Central memory CD8-positive, alpha-beta T cell (primary cell): ENCODE measurements at places on chromosomes 5 and 9.

GRCh38 chr9:122087406-122088200, 5.5 kb downstream of the TTLL11 start:
- DNase-seq: no peak

DNA sequence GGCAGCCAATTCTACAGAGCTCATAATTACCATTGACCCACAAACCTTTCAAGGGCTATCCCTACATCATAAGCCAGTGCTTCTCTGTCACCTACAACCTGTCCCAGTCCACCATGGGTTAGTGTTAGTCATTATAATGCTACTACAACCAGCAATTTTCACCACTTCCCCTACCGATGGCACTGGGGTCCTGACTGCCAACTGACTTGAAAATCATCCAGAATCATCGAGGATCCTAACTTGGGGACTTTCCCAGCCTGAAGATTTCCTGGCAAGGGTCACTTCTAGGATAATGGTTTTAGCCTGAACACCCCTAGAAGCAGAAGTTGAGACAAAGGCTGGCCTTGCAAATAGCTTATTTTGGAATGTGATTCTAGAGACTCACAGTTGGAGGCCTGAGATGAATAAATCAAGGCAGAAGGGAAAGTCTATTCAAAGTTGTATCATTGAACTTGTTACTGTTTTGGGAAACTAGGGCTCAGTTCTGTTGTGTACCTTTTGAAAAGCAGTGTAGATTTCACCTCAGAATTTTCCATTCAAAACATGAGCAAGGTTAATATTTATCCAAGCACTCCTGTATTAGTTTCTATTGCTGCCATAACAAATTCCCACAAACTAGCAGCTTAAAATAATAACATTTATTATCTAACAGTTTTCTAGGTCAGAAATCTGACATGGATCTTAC, 633.0 kb downstream of the LRRC70 start:
- no peak for DNase-seq

GRCh38 chr5:158895588-158895987, 204.1 kb downstream of the EBF1 start:
- DNase-seq: no peak

GRCh38 chr5:38845526-38846378, at the start of gene OSMR:
Gene OSMR (plus strand): TSS chr5:38846012. CDS start chr5:38869045, 23,033 bp downstream.
- no peak for DNase-seq

DNA sequence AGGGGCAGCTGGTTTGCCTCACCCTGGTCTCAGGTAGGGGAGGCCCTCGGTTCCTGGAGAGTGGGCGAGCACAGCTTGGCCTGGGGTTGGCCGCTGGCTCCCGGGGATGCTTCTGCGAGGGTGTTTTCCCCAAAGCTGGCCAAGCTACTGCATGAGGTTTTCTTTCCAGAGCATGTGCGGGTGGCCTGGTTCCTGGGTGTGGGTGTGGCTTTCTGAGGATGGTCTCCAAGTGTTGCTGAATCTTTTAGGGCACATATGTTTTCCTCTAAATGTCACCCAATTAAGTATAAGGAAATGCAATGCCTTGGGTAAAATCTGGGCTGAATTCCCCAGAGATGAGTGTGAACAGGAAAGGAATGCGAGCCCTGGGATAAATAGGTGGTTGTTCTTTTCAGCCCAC, 115.8 kb upstream of the ICE1 start:
- DNase-seq: no peak

DNA sequence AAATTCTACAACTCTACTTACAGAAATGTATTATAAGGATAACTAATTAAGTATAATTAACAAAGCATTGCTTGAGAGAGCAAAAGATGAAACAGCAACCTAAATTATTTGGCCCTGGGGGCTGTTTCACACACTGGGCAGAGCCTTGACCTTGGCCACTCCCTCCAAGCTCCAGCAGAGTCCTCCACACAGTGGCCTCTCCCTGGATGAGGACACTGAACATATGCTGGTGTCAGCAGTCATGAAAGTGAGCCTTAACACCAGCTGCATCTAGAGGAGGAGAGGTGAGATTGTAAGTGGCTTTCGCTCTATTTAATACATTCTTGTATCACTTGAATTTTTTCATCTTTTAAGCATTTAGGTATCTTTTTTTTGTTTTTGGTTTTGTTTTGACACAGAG, 23.3 kb upstream of the ZDHHC12 start:
- DNase-seq: no peak

- DNase-seq: no peak
These were observed 41.7 kb upstream of the TMEM250 start for GRCh38 chr9:136160381-136160841.

GRCh38 chr5:44881266-44881665, 72.5 kb downstream of the MRPS30 start:
- no peak for DNase-seq

- DNase-seq: no peak
These were observed 339.9 kb downstream of the PRELID2 start for GRCh38 chr5:145495196-145495595.

- no peak for DNase-seq
These were observed 39.5 kb upstream of the GOLGA1 start for GRCh38 chr9:124980431-124980830.

DNA sequence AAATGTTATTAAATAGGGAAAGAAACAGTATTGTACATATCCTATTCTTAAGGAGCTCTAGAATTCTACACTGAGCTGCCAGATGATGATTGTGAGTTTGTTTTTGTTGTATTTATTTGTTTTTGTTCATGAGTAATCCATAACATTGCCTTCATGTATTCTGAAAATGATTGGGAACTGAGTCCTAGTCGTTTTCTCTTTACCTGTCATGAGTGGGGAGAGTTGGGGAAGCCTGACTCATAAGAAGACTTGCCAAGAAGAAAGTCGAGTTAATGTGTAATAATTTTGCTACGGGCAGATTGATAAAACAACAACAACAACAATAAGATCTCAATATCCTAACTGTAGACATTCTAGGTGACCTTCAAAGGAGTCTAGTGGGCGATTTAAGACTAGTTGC, 103.8 kb downstream of the ANKRD55 start:
- DNase-seq: no peak

DNA sequence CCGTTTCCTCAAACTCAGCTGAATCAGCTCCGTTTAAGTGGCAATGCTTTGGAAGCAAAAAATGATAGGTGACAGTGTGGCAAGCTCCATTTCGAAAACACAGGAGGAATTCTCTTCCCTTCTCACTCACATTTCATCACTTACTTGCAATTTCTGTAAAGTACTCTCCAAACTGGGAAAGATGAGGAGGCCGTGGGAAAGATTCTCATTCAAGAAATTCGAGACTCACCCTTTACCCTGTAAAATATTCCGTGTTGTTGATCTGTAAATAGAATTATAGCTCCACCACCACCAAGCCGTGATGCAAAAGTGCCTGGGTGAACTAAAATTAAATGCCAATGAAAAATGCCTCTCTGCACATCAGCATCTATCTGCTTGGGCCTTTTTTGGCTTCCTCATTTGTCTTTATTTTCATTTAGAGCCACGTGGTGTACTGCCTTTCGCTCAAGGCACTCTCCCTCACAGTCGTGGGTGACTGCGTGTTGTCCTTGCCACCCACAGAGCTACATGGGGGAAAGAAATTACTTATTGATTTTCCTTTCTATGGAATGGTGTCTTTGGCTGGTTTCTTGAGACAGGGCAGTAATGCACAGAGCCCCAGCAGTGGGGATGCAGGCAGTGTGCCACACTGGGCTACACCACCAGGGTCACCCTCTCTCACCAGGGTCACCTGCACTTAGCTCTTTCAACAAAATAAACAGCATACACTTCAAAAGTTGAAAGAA, 289.3 kb upstream of the TAS2R1 start:
- DNase-seq: no peak

DNA sequence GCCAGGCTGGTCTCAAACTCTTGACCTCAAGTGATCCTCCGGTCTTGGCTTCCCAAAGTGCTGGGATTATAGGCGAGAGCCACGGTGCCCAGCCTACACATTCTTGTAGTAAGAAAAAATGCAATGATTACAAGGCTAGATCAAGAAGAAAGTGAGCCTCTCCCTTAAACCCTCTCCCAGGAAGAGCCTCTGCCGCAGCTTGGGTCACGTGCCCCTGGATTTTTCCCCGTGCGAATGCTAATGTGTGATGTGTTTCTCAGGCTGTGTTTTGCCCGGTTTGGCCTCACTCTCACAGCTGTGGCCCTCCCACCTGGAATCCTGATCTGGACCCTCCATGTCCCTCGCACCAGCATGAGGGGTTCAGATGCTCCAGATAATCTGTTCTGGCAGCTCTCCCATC, 6.9 kb downstream of the PLPP7 start:
- no peak for DNase-seq

DNA sequence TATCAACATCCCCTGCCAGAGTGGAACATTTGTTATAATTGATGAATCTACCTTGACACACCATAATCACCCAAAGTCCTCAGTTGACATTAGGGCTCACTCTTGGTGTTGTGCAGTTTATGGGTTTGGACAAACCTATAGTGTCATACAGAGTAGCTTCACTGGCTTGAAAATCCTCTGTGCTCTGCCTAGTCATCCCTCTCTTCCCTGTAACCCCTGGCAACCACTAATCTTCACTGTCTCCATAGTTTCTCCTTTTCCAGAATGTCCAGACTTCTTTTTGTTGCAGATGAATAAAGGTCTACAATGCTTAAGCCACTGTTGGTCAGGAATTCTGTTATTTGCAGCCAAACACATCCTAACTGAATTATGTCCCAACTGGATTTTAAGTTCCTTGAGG, 22.5 kb upstream of the SUB1 start:
- no peak for DNase-seq

DNA sequence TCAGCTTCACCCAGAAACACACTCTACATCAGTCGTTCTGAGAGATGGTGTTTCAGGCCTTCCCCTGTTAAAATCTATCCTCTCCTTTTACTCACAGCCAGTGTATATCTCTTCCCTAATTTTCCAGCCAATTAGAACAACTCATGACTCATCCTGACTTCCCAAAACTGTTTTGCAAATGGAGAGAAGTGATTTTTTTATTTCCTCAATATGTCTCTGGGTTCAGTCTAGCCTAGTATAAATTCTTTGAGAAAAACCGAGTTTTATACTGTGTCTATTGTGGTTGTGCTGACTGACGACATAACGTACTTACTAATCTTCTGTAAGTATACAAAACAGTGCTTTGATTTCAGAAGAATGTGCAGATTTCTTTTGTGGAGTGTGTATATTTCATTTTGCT, 28.4 kb upstream of the CAST start:
- DNase-seq: no peak

DNA sequence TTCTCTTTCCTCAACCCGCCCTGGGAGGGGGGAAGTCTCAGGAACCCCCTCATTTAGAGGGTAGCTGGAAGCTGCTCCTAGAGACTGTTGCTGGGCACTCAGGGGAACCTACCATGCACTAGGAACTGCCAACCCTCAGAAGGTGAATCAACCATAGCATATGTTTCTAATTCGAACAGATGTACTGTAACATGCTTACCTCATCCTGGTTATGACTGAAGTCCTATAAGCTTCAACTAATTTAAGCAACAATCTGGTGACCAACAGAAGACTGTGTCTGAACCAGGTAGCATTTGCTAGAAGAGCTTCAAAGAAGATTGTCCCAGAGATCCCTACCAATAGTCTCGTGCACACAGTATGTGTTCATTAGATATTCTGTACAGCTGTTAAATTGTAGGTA, 5.7 kb upstream of the PRDM6 start:
- DNase-seq: no peak

DNA sequence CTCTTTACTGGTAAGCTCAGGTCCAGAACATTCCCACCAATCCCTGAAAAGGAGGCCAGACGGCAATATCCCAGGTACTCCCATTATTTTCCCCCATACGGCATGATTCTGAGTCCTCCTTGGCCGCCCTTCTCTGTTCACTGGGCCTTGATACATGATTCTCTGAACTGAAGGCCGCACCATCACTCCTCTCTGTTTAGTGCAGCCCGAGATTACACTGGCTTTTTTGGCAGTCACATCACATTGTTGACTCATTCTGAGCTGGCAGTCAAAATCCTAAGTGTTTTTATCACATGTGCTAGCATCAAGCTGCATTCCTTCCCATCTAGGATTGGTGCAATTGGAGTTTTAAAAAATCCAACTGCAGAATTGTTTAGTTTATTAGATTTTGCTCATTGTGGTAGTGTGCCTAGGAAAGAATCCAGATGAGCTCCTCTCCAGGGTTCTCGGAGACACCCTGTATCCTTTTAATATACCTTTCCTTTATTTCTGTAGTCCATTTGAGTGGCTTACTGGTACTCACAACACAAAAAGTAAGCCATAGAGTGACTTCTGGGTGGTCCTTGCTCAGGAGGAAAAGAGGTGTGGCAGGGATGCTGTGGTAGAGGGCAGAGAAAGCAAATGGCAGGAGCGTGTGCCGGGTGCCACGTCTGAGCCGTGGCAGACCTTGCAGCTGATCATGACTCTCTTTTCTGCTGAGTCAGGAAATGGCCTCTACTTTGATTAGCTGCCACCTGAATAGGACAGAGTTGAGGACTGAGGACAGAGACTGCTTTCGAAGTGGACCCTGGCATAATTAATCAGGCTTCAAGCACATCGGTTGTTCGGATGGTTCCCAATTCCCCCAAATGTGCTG, 121.1 kb upstream of the IL12B start:
- DNase-seq: no peak

- DNase-seq: no peak
These were observed 84.2 kb upstream of the PTPRD start for GRCh38 chr9:10697044-10697443.

- DNase-seq: no peak
These were observed 504.6 kb downstream of the RASEF start for GRCh38 chr9:82558346-82558745.

DNA sequence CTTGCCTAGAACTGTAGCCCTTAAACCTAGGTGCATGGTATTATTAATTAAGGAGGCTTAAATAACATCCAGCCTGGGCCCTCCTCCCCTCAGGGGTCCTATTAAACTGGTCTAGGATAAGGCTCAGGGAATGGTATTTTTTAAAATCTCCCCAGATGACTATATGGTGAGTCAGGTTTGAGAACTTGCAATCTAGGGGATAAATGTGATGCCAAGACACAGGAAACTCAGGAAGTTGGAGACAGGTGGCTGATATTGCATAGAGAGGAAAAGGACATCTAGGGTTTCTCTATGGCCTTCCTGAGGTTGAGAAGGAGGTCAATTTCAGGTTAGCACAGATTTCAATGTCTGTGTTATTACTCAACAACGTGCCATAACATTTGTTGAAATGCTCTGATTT, 581.0 kb downstream of the TLE1 start:
- DNase-seq: no peak

- DNase-seq: no peak
These were observed 152.4 kb downstream of the BRINP1 start for GRCh38 chr9:119216651-119217331.

DNA sequence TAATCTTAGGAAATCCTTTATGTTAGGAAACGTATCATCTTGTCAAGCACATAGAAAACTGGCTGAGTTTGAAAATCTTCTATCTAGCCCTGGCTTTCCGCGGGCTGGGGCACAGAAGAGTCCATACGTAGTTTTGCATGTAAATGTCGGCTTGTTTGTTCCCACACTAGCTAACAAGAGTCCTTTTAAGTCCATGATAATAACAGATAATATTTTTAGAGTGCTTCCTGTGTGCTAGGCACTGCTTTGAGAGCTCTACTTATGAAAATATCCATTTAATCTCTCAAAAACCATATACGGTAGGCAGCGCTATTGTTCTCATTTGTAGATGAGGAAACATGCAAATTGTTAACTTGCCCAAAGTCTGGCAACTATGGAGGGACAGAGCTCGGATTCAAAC, 40.5 kb downstream of the FYB1 start:
- no peak for DNase-seq
